ENCODE measurements at places on chromosomes 5 and 9.

DNA sequence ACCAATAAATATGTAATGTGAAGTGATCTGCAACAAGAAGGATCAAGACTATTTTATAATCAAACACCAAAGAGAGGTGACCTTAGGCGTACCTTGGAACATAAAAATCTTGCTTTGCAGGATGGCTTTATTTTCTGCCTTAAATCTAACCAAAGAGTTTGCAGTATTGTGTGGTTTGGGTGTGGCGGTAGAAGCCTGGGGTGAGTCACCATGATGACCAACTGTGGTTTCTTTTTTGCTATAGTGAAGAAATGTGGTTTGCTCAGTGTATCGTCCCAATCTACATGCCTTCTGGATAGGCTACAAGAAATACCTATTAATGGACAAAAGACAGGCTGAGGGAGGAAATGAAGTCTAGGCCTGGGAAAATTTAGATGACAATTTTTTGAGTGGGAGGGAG, 5.1 kb upstream of the CAST start:
- DNase-seq: peak; percentile 79

DNA sequence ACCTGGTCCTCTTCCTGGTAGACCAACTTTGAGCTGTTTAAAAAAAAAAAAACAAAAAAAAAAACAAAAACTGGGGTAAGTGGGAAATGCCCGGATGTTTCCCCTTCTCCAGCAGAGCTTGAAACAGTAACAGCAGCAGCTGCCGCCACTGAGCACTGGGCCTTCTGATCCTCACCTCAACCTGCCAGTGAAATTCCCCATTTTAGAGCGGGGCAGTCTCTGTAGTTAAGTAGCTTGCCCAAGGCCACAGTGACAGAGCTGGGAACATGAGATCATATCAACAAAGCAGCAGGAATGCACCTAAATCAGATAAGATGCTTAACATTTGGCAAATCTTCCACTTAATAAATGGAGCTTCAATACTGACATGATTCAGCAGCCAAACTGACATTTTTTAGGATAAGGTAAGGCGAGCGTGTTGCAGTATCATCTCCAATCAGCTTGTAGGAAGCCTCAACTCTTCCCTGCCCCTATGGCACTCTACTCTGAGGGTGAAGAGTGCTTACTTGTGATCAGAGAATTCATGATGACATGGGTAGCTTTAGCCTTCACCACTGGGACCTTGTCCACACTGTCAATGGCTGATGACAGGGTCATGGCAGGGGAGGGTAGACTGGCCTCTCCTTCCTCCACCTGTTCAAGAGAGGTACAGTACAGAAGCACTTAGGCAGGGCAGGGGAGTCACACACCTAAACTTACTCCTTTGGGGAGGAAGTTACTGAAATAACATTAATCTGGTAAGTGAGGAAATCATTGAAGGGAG, 9.3 kb downstream of the KIAA1191 start:
- DNase-seq: no peak

DNA sequence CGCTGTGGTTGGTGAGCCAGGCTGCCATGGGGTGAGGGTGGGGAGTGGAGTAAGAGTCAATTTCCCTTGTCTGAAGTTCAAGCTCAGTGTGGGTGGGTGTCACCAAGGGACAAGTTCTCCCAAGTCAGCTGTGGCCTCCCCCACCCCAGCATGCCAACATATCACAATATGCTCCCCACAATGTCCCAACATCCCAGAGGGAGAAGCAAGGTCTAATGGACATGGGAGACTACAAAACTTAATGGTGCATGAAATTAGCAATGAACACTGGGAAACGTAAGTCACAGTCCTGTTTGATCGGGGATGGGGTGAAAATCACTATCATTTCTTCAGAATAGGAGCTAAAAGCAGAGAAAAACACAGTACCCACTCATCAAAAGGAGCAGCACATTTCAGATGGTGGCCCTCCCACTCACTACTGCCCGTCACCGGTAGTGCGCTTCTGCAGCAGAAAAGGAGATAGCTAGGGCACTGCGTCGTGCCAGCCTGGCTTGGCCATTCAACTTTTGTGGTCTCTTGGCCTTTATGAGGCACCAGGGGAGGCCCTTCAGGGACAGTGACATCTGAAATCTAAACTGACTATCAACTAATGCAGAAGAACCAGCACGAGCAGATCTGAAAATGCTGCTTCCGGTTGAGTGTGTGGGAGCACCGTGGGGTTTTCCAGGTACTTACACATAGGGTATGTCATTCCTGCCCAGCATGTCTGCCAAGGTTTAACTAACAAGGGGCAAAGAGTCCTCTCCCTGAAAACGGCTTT, 20.5 kb upstream of the NDFIP1 start:
- no peak for DNase-seq

GRCh38 chr5:94778732-94779131, 160.3 kb downstream of the SLF1 start:
- DNase-seq: no peak

DNA sequence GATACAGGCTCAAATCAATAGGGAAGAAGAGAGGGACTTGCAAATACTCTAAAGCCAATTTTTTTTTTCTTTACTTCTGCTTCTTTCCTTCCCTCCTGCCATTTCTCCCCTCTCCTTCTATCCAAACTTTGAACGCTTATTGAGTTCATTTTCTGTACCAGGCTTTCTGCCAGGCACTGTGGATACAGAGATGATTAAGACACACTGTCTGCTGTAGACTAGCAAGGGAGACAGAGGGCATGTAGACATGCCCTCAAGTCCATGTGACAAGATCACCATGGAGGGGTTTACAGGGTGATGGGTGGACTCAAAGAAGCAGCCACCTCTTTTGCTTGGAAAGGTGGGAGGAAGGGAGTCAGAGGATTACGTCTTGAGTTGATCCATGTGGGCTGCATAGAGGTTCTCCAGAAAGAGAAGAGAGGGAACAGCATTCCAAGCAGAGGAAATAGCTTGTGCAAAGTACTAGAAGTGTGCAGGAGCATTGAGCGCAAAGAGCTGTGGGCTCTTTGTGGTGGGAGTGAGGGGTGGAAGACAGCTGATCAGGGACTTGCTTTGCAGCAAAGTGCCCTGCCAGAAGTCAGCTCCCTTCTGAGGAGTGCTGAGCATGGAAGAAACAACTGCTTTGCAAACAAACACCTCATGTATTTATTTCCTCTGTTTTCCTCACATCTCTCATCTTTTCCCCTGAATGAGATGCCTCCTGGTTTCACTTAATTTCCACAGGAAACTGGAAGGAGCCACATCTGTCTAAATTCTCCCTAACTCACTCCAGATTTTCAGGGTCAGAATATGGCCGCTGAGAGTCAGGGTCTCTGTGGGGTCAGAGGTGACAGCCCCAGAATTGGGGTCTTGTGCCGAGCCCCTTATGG, 64.4 kb upstream of the COL15A1 start:
- DNase-seq: no peak

DNA sequence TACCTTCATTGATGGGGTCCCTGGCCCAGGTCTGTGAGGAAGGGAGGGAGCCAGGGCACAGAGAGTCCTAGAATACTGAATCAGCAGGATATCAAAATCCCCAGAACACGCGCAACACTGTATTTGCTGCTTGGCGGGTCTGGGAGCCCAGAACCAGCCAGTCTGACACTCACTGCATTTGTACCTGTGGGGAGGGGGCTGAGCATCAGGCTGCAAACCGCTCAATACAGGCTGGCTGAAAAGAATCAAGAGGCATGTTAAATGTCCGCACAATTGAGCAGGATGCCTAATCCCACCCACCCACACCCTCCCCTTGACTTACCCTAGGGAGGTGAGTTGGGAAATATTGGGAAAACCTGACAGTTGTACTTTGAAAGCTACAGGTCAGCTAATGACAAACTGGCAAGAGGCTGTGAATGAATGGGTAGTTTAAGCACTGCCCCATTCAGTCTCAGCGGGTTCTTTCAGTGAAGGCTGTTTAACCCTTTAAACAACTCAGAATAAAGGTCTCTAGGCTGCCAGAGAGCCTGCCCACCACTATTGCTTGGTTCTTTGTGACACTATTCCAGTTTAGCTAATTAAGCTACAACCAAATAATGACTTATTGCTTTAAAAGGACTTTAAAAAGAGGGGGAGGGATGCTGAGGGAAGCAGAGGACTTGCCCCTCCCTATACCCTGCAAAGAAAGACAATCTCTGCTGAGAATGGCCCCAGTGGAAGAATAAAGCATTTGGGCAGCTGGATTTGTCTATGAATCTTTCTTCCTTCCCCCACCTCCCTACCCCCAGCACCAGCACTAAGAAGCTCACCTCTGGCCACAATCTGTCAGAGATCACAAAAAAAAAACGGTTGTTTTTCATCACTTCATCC, 5.0 kb downstream of the SPRY4 start:
- no peak for DNase-seq

GRCh38 chr5:148740966-148741742, 85.3 kb upstream of the ADRB2 start:
- no peak for DNase-seq

DNA sequence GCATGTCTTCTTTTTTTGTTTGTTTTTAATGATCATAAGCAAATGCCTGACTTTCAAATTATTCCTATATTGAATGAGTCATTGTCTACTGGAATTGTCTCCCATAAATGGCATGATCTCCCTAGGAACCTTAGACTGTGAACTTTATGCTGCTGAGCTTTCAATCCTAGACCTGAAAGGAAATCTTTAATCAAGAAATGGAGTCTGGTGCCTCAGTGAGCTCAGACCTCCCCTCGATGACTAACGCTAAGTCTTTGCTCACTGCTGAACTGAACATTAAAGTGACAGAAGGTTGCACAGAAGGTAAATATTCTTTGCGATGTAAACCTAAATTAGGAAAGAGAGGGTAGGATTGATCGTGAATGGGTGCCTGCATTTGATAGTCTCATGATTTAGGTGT, 745.2 kb upstream of the WWC1 start:
- DNase-seq: no peak

- no peak for DNase-seq
Measured at GRCh38 chr5:23007236-23007635, 154.1 kb upstream of the CDH12 start.

GRCh38 chr9:99104459-99105151, at the start of gene TGFBR1:
TSS of gene TGFBR1 (plus strand) at chr9:99105113. CDS start at chr9:99105206, 93 bp downstream.
- peak; percentile 83 for DNase-seq

DNA sequence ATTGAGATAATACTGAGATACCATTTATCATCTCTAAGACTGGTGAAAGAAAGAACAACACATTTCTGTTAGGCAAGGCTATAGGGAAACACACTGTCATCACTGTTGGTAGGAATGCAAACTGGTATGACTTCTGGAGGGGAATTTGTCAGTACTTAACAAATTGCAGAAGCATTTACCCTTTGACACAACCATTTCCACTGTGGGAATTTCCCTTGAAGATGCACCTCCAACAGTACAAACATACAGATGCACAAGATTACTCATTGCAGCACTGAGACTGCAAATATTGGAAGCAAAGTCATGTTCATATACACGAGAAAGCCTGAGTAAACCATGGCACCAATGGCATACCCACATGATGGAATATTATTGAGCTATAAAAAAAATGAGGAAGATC, 17.6 kb downstream of the GM2A start:
- DNase-seq: no peak

DNA sequence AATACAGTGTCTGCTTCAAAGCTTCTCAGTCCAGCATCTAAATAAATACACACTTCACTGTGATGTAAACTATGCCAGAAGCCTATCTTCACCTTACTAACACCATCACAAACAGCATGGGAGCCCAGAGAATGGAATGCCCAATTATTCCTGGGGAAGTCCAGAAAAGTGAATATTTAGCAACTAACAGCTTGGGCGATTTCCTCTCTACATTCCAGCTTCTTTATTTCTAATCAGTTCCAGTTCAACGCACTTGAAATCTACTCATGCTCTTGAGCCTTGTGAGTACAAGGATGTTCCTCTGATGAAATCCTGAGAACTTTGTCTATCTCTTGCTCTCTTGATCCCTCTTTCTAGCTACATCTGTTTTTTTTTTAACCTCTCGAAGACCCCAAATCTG, 100.4 kb upstream of the C9orf72 start:
- DNase-seq: no peak

DNA sequence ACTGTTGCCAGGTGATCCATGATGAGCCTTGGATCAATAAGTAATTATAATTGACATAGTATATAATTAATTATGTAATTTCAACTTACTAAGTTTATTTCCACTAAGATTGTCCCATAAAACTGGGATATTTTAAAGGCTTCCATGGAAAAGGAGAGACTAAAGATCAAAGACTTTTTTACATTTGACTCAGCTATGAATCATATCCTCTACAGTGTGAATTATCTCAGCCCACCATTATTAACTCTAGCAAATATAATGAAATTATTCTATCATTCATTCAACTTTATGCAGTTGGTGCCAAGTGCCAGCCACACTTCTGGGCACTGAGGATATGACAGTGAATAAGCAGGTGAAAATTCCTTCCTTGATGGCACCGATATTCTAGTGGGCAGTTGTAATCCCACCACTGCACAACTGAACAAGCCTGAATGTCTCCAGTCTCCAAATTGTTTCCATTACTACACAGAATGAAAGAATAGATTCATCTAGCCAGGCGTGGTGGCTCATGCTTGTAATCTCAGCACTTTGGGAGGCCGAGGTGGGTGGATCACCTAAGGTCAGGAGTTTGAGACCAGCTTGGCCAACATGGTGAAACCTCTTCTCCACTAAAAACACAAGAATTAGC, 21.9 kb upstream of the TXN start:
- DNase-seq: peak; percentile 25

DNA sequence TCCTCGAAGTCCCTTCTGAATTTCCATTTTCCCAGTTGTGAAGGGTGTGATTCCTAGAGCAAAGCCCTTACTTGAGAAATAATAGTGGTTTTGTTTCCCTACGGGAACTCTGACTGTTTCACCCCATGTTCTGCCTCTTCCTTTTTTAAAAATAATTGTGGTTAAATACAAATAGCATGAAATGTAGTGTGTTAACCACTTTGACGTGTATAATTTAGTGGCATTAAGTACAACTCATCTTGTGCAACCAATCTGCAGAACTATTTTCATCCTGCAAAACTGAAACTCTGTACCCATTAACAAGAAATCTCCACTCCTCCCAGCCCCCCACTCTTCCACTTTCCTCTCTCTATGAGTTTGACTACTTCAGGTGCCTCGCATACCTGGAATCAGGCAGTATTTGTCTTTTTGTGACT, 35.6 kb upstream of the HAND1 start:
- no peak for DNase-seq

DNA sequence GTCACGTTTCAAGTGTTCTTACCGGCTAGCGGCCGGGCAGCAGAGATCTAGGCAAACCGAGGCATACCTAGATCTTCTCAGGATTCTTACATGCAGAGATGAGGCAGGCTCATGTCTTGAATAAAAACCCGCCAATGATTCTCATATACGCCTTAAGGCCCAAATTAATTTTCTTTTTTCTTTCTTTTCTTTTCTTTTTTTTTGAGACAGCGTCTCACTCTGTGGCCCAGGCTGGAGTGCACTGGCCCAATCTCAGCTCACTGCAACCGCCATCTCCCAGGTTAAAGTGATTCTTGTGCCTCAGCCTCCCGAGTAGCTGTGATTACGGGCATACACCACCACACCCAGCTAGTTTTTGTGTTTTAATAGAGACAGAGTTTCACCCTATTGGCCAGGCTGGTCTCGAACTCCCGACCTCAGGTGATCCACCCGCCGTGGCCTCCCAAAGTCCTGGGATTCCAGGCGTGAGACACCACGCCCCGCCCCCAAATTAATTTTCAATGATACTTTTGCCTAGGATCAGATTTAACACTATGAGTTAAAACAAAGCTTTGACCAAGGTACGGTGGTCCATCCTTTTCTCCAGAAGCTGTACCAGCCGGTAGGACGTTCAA, 1.5 kb downstream of the C9orf40 start:
- no peak for DNase-seq

- no peak for DNase-seq
Measured at GRCh38 chr5:62214701-62215100, 91.3 kb upstream of the KIF2A start.

- DNase-seq: no peak
Measured at GRCh38 chr5:111930905-111931461, 174.0 kb upstream of the NREP start.

Measured in SW 1271 (cell line).